ENCODE measurements at places on chromosomes 3 and 15.

GRCh38 chr3:16319723-16320122 lies 54.7 kb downstream of the OXNAD1 start:
- DNase-seq: no peak

GRCh38 chr3:139302084-139302800 lies 41.6 kb upstream of the MRPS22 start:
- DNase-seq: no peak

GRCh38 chr3:72280876-72281275 lies 495.9 kb upstream of the PROK2 start:
- no peak for DNase-seq

- DNase-seq: no peak
Observed at GRCh38 chr3:111352585-111352984, 189.4 kb upstream of the CD96 start.

- no peak for DNase-seq
Observed at GRCh38 chr15:89192766-89193165, 28.6 kb downstream of the RLBP1 start.

GRCh38 chr3:168996622-168997021 lies 666.9 kb downstream of the MECOM start:
- DNase-seq: no peak

DNA sequence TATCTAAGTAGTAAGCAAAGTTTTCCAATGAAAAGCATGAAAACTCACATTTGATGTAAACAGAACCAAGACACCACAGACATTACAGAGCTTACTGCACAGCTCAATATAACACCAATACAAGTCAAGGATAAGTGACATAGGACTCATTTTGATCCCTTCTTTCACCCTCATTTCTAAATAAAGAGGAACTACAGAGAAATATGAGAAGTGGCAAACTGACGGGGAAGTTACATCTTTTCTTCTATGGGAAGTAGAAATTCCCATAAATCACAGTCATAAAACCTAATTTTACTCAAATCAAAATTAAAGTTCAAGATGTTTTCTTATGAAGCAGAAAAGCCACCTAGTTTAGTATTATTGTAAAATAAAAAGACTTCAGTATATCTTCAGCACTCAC lies 3.8 kb downstream of the ATG3 start:
- no peak for DNase-seq

DNA sequence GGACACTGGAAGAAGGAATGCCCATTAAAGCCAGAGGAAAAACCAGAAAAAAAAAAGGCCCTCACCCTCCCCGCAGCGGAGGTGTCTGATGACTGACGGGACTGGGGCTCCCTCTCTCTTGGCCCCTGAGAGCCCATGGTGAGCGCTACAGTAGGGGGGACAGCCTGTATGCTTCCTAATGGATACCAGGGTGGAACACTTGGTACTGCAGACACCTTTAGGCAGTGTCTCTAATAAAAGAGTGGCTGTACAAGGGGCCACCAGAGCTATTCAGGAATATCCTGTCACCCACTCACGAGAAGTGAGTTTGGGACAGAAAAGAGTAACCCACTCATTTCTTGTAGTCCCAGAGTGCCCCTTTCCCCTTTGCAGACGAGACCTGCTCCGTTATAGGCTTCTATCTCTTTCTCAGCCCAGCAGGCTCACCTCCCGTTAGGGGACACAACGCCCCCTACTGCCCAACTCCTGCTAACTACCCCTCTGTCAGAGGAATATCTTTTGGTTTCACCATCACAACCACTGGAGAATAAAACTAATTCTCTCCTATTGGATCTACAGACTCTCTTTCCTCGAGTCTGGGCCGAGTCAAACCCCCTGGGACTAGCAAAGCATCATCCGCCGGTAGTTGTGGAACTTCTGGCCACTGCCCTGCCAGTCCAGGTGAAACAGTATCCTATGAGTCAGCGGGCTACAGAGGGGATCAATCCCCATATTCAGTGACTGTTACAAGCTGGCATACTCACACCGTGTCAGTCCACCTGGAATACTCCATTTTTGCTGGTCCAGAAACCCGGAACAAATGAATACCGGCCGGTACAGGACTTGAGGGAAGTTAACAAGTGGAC lies 40.8 kb downstream of the ZBTB11 start:
- DNase-seq: peak; percentile 84

- DNase-seq: no peak
Observed at GRCh38 chr3:189710620-189711402, 79.6 kb downstream of the TP63 start.

- no peak for DNase-seq
Observed at GRCh38 chr3:108940568-108941263, 13.0 kb downstream of the GUCA1C start.

DNA sequence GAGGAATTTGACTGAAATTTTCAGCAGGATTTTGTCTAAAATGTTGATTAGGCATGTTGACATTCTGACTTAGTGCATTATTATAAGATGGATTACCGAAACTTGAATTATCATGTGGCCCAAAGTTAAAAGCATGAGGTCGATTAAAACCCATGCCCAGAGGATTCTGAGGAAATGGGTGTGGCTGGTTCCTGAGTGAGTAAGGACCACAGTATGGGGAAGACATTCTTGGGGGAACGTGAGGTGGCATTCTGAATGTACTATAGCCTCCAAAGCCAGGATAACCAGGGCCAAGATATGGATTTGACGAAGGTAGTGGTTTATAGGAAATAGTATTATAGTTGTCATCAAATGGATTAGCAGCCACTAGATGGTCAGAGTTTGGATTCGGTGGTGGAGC lies 38.7 kb upstream of the DNAAF4 start:
- DNase-seq: no peak

DNA sequence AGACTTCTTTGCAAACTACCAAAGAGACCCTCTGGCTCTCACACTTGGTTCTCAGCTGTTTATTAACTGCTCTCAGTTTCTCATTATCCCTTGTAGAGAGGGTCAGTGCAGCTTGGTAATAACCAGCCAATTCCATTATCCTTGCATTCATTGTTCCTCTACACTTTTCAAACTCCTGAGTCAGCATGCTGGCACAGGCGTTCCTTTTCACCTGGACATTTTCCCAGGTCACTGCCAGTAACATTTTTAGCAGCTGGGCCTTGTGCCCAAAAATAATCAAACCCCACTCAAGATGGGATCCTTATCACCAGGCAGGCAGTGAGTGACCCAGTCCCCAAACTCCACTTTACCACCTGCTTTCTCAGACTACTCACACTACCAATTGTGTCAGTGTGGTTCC lies 4.8 kb upstream of the SUMF1 start:
- DNase-seq: no peak

- DNase-seq: no peak
Observed at GRCh38 chr3:117671722-117672318, 962.2 kb downstream of the TUSC7 start.

DNA sequence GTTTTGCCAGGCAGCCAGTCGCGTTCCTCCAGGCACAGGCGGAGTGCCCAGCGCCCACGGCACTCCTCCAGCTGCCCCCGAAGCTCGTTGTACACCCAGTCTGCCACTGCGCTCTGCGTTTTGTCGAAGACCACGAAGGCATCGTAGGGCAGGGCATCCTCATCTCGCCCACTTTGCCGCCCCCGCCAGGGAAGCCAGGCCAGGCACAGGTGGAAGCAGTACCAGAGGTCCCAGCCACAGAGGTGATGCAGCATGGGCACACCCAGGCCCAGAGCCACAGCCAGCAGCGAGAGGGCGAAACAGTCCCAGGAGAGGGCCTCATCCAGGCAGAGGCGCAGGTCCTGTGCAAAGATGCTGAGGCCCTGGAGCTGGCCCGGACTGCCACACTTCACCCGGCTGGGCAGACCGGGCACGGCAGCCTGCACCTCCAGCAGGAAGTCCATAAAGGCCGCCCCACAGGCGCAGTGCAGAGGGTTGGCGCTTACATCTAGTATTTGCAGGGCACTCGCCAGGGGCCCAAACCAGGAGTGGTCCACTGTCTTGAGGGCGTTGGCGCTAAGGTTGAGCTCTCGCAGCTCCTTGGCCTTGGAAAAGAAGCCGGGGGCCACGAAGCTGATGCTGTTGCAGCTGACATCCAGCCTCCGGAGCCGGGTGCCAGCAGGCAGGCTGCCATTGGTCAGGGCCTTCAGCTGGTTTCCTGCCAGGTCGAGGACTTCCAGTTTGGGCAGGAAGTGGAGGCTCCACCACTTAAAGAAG lies 3.7 kb downstream of the TLR9 start:
- DNase-seq: no peak

DNA sequence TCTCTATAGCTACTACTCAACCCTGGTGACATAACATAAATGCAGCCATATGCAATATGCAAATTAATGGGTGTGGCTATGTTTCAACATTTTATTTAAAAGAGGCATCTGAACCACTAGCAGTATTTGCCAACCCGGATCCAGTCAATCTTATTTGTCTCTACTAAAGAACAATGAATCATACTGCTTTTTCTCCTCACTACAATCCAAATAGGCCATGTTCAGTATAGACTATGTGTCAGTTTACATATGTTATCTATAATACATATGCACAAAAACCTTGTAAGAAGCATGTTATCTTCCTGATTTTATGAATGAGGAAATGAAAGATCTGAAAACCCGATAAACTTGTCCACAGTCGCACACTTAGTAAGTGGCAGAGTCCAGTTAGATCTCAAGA lies 125.7 kb downstream of the STAG1 start:
- DNase-seq: no peak

DNA sequence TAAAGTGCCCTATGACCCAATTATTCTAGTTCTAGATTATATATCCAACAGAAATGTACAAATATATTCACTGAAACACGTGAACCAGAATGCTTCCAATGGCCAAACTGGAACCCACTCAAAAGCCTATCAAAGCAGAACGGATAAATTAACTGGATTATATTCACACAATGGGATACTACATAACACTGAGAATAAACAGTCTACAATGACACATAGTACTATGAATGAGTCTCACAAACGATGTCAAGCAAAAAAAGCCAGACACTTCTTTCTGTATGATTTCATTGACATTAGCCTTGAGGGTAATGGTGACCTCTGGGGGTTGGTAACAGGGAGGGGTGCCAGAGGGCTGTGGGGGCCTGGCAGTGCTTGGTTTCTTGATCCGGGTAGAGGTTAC lies 50.9 kb upstream of the HACD2 start:
- DNase-seq: no peak

- DNase-seq: no peak
Observed at GRCh38 chr3:148077318-148077923, 620.3 kb upstream of the AGTR1 start.

DNA sequence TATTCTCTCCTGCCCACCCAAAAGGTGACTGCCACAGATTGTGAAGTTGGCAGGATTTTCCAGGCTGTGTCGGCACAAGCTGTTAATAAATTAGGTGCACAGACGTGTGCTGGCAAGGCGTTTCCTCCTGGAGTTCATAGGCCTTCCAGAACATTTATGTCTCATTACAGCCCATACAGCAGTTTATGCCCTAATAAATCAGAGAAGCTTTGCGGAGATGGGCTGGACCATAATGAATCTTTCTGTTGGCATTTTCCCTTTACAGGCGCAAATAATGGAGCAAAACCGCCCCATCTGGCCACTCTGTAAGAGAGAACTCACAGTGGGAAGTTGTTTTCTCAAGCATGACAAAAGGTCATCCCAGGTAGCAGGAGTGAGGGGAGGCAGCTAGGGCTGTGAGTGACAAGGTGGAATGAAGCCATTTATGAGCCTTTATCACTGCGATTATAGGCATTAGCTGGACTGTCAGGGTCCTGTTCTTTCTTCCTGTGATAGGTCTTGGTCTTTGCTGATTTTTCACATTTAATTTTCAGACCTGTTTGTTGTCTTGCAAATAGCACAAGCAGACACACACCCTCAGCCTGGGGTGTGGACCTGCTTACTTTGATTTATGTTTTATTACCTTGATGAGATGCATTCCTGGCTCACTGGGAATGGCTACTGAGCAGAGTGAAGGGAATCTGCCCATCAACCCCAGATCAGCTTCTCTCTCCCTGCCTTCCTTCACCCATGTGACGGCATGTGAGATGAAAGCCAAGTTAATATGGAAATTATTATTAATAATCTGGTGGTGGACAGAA lies 257.5 kb downstream of the LRTM1 start:
- DNase-seq: peak; percentile 25

- DNase-seq: no peak
Observed at GRCh38 chr15:82650046-82650670, 3.0 kb upstream of the CPEB1 start.

- no peak for DNase-seq
Observed at GRCh38 chr3:149655826-149656574, 1.8 kb downstream of the WWTR1 start.

GRCh38 chr15:51579012-51579411 lies 43.6 kb downstream of the DMXL2 start:
- no peak for DNase-seq

GRCh38 chr3:50255251-50255615 lies 13.7 kb upstream of the SEMA3B start:
- no peak for DNase-seq

DNA sequence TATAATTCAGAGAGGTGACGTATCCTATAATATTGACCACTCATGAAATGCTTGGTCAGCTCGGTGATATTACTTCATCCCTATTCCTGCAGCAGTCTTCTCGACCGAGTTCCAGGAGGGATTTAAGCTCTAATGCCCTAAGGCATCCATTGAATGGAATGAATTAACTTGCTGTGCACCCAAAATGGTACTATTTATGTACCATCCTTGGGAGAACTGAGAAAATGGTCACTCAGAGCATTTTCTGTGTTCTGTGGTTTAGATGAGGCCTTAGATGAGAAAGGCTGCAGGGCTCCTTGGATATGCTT lies 638 bp downstream of the BLOC1S6 start:
- no peak for DNase-seq

GRCh38 chr3:181631901-181632300 lies 79.8 kb upstream of the SOX2 start:
- no peak for DNase-seq

- DNase-seq: no peak
Observed at GRCh38 chr3:61772456-61772855, 211.1 kb downstream of the PTPRG start.

- DNase-seq: no peak
Observed at GRCh38 chr3:24296441-24297205, 198.0 kb downstream of the THRB start.

DNA sequence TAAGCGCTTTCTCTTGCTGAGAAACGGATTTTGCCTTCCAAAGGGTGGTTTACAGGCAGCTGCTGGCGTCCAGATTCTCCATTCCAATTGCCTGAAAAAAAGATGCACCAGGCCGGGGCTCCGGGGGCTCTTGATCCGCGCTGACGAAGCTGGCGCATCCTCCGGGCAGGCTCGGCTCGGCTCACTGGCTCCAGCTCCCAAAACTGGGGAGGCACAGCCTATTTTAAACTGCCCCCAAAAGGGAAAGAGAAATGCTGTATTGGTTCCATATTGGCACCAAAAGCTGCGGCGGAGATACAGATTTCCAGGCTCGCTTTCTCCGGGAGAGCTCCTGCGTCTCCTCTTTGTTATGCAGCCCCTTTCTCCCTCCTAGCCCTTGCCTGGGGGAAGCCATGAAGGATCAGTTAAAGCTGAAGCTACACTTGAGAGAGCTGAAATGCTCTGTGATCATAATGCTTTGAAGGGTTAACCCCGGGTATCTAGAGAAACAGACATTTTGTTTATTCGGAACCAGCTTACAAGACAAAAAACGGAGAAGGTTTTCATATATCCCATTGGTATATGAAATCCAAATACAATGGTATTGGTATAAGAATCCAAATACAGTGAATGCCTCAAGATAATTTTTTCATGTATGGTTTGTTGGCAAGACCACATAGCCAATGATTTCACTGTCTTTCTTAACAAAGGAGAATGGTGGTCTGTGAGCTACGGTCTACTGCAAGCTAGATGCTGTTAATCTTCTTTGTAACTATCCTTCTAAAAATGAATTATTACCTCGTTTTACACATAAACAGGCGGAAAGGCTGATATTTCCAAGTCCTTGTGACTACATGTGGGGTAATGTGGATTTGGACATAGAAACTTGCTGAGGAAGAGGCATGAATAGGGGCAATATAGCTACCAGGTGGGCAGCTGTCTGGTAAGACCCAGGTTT lies 693 bp downstream of the CD200 start:
- DNase-seq: peak; percentile 45

Data from WTC11 (cell line).